ENCODE measurements at places on chromosomes 11 and 22.

- no peak for DNase-seq
Observed at GRCh38 chr11:44969651-44970252, 19.1 kb upstream of the TP53I11 start.

DNA sequence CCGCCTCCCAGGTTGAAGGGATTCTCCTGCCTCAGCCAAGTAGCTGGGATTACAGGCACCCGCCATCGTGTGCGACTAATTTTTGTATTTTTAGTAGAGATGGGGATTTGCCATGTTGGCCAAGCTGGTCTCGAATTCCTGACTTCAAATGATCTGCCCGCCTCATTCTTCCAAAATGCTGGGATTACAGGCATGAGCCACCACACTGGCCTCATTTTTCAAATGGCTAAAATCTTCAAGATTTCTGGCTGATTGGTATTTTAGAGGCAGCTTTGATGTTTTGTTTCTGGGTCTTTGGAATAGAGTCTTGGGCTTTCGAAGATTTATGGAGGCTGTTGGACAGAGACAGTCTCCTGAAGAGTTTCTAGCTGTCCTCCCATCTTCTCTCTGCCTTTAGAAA is 5.8 kb upstream of the SLC3A2 start:
- no peak for DNase-seq

- no peak for DNase-seq
Observed at GRCh38 chr11:36375353-36376008, 79.4 kb downstream of the PRR5L start.

- DNase-seq: peak; percentile 40
Observed at GRCh38 chr11:86869966-86870570, 69.7 kb downstream of the PRSS23 start.

DNA sequence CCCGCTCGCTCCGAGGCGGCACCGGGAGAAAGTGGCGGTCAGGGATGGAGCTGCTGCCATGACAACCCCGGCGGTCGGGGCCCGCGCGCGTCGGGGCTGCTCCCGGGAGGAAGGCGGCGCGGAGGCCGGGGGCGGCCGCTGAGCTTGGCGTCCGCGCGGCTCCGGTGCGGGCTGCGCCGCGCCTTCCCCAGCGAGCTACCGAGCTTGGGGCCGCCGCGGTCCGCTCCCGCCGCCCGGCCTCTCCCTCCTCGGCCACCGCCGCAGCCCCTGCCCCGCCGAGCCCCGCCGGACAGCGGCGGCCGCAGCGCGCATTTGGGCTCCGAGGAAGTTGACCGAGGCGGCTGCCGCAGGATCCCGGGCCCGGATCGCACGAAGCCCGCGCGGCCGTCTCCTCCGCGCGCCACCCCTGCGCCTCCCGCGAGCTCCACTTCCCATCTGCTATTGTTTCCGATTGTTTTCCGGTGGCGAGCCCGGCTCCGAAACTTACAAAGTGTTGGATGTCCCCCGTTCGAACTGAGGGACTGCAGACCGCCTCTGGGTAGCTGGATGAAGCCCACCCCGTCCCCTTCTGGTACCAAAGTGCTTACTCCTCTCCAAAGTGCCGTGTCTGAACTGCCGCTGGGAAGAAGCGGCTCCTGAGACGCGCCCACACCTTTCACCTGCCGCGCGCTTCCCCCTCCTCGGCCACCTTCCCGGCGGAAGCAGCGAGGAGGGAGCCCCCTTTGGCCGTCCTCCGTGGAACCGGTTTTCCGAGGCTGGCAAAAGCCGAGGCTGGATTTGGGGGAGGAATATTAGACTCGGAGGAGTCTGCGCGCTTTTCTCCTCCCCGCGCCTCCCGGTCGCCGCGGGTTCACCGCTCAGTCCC is 540.3 kb downstream of the NTM start:
- DNase-seq: no peak

GRCh38 chr11:59773083-59773440 is 17.9 kb downstream of the STX3 start:
- no peak for DNase-seq

GRCh38 chr11:2708151-2708581 is 8.4 kb upstream of the KCNQ1OT1 start:
- no peak for DNase-seq

DNA sequence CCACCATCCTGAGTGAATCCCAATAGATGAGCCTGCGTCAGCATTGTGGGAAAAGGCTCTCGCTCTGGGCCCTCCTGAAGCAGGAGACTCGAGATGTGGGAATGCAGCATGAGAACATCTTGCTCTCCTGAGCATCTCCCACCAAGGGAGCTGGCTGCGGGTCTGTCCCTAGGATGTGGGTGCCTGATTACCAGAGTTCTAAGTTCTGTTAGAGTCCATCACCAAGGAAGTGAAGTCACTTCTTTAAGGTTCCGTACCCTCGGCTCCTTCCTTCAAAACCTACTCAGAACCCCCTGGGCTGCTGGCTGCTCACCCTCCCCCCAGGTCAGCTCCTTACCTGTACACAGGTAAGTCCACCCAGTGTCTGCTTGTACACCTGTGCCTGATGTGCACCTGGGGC is 100.5 kb upstream of the IGLL5 start:
- no peak for DNase-seq

DNA sequence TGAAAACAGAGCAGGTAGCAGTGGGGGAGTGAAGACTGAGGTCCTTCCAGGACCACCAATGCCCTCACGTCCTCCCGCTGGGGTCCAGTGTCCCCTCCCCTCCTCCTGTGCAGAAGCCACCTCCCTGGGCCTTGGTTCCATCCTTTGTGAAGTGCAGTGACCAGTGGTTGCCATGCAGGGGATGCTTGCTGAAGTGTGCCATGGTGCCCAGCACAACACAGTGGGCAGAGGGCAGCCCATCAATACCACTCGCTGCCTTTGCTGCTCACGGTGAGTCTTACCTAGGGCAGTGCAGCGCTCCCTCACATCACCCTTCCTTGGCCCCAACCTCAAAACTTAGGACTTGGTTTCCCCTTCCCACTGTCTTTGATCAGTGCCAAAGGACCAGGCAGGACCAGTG is 12.9 kb downstream of the MYEOV start:
- no peak for DNase-seq

GRCh38 chr22:50677493-50678217 is 5.0 kb downstream of the SHANK3 start:
- DNase-seq: no peak

DNA sequence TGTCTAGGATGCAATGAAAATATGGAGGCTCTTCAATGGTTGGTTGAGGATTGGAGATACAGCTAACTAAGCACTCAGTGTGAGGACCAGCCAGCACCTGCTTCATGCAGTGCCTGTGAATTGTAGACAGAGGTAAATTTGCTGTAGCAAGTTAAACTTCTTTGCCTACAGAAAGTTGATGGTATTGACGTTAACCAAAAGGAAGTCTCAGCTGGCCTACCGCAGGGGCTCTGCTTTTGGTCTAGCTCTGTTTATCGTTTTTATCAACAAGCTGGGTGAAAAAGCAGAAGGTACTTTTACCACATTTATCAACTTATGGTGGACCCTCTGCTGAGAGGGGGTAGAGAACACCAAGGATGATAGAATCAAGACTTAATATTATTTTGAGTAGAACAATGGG is 51.6 kb downstream of the GRAMD1B start:
- no peak for DNase-seq

- no peak for DNase-seq
Observed at GRCh38 chr11:111693224-111693937, 72.8 kb downstream of the PPP2R1B start.

DNA sequence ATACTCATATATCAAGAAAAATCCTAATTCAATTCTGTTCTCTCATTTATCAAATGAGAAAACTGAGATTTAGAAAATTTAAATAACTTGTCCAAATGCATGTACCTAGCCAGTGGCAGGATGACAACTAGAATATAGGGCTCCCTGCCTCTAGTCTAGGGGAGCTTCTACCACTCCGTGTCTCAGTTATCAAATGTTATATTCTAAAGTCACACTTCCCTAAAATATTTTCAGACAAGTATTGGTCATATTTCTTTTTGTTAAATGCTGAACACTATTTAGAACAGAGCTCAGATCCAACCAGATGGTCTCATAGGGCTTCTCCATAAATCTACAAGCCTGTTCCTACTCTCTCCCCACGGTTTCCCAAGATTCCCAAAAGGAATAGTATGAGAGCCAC is 26.3 kb downstream of the KCNJ1 start:
- DNase-seq: no peak

- no peak for DNase-seq
Observed at GRCh38 chr11:112723676-112724495, 237.3 kb upstream of the NCAM1 start.

DNA sequence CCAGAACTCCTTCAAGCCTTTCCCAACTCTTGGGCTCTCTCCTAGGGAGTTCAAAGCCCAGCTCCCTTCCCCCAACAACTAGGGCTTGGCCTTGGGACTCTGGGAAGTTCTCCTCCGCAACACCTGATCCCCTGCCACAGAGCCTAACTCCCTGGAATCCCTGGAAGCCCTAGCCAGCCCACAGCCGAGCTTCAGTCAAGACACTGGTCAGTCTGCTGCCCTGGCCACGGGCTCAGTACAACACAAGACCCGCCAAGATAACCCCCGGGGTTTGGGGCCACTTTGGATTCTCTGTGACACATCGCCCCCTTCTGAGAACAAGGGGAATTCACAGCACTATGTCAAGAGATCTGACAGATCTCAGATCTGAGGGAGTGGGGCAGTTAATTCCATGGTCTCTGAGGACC is 58.3 kb downstream of the SLC22A12 start:
- DNase-seq: no peak

- no peak for DNase-seq
Observed at GRCh38 chr11:126268361-126268707, 361 bp downstream of the SRPRA start.

DNA sequence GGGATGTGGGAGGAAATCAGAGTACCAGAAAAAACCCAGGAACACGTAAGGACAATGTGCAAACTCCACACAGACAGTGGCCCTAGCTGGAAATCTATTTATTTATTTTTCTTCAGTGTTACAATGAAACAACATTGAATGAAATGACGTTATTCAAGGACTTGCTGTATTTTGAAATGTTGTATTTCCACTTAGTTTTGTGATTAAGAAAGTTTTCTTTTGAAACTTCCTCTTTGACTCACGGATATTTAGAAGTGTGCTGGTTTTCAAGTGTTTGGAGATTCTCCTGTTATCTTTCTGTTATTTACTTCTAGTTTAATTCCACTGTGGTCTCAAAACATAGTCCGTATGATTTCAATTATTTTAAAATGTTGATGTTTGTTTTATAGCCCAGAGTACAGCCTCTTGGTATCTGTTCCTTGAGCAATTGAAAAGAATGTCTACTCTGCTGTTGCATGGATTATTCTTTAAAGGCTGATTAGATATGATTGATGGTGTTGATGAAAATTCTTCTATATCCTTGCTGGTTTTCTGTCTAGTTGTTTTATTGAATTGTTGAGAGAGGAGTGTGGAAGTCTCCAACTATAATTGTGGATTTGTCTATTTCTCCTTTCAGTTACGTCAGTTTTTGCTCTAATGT is 141.0 kb downstream of the ARHGAP20 start:
- no peak for DNase-seq

DNA sequence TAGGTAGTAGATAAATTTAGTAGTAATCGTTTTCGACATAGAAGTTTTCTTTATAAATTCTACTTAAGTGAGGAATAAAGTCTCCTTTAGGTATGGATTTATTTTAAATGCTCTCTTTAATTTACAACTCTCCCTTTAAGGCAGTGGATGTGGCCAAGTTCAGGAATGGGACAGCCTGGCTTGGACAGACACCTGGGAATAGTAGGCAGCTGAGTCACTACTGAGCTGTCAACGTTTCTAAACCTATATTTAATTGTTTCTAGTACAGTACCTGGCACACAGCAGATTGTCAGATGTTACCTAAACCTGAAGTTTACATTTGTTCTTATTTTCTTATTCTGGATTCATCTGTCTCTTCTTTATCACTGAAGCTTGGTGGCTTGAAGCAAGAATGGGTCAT is 85.1 kb downstream of the DEPDC5 start:
- DNase-seq: no peak

DNA sequence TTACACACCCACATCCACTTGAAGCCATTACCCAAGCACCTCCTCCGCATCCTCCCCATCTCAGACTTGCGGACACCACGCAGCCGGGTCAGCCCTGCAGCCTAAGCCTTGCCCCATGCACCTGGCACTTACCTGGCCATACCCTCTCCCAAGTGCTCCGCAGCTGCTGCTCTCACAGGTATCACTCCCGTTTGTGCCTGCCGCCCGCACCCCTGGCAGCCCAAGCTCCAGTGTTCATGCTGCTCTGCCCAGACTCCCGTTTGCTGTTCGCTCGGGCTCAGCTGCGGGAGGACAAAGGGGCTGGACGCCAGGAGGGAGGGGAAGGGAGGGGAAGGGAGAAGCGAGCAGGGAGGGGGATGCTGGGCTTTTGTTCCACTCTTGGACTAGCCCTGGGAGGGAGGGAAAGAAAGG is at the start of gene KLHL35:
KLHL35 (minus strand) TSS at position 293 of the 411 bp plus-strand sequence. CDS start 2,574 bp downstream, outside the sequence.
- no peak for DNase-seq

- no peak for DNase-seq
Observed at GRCh38 chr11:64564419-64564818, 26.6 kb upstream of the SLC22A12 start.

DNA sequence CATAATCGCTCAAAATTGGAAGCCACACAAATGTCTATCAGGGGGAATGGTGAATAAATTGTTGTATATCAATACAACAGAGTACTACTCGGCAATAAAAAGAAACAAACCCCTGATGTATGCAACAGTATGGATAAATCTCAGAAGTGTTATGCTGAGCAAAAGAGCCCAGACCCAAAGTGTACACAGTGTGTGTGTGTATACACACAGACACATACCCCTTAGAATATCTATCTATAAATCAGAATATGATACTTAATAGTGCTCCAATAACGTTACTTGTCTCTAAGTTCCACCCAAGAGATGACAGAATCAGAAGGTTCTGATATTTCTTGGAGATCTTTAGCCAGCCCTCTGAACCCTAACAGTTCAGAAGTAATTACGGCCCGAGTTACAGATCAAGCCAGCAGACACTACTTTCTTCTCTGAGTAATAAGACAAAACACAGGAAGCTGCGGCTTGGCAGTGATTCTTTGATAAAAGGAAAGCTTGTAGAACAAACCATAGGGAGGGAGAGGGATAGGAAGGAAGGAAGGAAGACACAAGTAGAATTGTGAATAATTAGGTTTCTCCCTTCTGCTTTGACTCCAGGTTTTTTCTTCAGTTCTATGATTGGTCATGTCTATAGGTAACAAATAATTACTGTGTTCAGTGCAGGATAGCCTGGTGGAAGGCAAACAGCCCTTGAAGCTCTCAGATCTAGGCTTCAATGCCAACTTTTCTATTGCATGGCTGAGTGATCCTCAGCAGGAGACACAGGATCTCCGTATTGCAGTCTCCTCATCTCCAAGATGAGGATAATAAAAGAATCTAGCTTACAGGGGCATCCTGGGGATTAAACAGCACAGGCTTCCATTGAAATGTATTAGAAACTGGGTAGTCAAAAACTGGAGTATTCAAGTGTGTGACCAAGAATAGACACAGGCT is 75.6 kb upstream of the TEAD1 start:
- no peak for DNase-seq
